AG08396 (cell line): ENCODE measurements at places on chromosomes 3 and 15.

DNA sequence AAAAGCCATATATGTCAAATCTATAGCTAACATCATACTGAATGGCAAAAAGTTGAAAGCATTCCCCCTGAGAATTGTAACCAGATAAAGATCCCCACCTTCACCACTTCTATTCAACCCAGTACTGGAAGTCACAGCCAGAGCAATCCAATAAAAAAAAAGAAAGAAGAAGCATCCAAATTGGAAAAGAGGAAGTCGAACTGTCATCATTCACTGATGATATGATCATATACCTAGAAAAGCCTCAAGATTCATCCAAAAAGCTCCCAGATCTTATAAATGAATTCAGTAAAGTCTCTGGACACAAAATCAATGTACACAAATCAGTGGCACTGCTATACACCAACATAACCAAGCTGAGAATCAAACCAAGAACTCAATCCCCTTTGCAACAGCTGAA, 97.4 kb downstream of the CBLB start:
- no peak for DNase-seq

DNA sequence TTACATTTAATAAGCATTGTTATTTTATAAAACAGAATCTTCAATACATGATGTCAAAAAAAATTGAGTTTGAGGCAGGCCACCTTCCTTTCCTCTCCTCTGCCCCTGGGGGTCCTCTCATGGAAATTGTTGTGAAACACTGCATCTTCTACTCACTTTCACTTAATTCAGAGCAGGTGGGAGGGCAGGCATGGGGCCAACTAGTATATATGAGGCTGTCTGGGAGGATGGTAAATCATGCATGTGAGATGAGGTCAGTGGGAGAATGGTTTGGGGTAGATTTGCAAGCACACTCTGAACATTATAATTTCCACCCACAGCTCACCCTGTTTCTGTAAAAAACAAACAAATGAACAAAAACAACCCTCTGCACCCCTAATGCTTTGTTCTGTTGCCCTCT, 10.4 kb upstream of the CCDC14 start:
- no peak for DNase-seq

- peak; percentile 26 for DNase-seq
Observed at GRCh38 chr15:83289160-83289559, 4.7 kb upstream of the BNC1 start.

DNA sequence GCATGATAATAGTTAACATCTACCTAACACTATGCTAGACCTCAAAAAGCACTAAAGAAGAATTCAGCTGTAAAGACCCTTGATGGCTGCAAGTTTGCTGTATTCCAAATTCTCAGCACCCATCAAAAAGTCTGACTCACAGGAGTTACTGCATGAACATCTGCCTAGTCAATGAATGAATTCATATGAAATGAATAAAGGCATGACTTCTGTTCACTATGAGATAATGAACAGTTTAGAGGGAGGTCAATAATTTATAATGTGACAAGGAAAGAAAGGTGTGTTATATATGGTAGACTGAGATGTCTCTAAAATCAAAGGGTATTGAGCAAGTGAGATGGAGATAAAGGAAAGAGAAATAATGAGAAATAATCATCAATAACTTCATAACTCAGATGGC, 508.2 kb upstream of the TGFBR2 start:
- DNase-seq, result no peak
